ENCODE measurements at places on chromosomes 2 and 18.

DNA sequence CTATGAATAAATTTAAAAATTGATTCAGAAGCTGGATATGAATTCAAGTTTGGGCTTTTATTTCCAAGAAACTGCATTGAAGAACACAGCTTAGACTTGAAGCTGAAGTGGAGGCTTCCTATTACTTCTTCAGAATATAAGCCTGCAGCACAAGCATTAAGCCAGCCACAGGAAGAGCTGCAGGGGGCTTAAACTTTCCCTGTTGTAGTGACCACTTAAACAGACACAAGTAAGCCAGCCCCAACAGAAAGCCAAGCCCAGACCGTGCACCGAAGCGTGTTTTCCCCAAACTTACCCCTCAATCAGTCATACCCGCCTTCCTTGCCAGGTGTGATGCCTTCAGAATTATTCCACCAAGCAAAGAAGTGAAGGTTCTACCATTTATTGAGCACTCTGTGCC, 28.7 kb downstream of the ERMN start:
- no peak for DNase-seq

GRCh38 chr2:206766057-206766930, 888 bp downstream of the FASTKD2 start:
- DNase-seq, result no peak

DNA sequence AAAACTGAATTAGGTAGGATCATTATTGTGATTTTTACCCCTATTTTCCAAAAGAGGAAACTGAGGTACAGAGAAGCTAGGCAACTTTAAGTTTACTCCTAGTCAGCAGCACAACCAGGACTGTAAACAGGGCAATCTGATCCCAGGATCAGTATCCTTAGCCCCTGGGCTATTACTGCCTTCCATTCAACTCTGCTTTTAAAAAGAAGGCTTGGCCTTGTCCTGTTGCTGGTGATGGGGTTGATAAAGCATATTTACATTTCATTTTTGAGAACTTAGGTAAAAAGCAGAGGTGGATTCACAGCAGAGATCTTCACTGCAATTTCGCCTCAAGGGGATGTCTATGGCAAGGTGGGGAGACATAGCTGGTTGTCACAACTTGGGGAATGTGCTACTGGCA, 148.5 kb downstream of the GALNT14 start:
- no peak for DNase-seq

DNA sequence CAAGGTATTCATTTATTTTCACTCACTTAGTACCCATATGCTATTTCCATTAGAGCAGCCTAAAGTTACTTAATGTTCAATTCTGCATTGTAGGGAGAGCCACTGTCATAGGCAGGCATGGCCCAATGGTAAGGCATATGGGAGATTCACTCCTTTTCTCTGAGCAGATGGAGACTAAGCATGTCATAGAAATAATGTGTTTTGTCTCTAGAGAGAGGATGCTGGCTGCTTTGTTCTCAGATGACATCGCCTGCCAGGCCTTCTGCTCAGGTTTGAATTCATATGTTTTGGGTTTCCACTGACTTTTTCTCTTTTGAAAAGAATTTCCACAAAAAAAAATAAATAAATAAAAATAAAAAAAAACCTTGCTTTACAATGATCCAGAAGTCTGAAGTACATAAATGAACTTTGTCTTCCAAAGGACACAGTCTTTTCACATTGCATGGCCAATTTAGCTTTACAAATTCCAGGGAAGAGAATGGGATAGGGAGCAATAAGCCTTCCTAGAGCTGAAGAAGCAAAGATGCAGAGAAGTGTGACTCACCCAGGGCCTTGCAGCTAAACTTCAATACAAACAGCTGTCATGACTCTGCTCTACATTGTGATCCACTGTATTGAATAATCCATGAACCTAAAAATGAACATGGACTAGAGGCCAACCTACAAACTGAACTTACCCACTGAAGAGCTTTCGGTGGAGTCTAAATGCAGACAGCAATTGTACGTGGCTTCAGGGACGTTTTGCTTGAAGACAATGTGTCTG, 422.5 kb downstream of the CMPK2 start:
- DNase-seq, result no peak

DNA sequence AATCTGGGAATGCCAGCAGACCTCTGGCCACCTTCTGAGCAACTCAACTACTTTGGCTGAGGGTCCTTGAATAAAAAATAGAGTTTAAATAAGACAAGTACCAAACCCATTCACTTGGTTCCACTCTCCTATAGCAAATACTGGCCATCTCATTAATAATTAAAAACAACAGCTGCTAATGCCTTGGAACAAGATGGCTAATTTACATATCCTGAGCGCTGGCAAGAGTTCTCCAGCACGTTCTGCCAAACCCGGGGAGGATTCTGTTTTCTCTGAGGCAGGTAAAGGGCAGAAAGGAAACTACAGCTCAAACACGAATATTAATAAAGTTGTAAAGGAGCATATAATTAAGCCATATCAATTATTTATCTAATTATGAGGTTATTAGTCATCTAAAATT, 1123.7 kb downstream of the TDRD15 start:
- no peak for DNase-seq

DNA sequence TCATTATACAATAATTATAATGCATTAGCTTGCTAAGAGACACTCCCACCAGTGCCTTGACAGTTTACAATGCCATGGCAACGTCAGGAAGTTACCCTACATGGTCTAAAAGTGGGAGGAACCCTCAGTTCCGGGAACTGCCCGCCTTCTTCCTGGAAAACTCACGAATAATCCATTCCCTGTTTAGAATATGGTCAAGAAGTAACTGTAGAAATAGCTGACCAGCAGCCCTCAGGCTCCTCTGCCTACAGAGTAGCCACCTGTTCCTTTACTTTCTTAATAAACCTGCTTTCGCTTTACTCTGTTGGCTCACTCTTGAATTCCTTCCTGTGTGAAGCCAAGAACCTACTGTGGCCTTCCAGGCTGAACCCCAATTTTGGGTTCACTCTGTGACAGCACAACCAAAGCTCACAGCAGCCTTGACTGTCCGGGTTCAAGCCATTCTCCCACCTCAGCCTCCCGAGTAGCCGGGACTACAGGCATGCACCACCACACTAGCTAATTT, 20.0 kb upstream of the PTPN2 start:
- no peak for DNase-seq

GRCh38 chr18:42445359-42445758, 490.3 kb downstream of the PIK3C3 start:
- DNase-seq, result no peak

GRCh38 chr2:114011713-114012112, 121.8 kb downstream of the ACTR3 start:
- no peak for DNase-seq

GRCh38 chr2:135870571-135870970, 5.7 kb downstream of the MCM6 start:
- no peak for DNase-seq

- DNase-seq, result peak; percentile 22
Measured at GRCh38 chr2:6826081-6826913, 39.4 kb downstream of the CMPK2 start.

DNA sequence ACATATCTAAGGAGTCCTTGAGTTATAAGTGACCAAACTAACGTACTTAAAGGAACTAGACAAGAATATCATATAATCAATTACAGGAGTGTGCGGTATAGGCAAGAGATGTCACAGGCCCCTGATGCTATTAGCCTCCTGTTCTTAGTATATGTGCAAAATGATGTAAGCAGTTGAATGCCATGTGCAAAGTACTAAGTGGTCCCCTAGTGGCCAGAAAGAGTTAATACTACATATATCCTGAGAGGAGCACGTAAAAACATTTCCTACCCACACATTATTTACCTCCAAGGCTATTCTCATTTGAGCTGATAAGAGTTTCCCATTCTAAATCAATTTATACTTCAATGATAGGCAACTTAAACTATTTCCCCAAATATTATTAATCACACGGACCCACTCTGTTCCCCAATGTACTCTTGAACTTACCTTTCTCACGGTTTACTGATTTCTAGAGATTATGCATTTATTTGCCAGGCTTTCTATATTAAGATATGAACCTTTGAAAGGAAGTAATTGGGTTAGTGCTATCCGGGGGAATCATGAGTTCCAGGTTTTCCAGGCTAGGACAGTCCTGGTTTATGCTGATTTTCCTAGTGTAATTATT, 158.0 kb upstream of the KLHL14 start:
- DNase-seq, result peak; percentile 18
